Activated naive CD8-positive, alpha-beta T cell treated with anti-CD3 and anti-CD28 coated beads, Interleukin-2, amount 10 ng/mL, durations not matched to agents 7 days and 5 days (primary cell): ENCODE measurements at places on chromosomes 12 and 14. TPM values are rescaled to one million over a fixed set of nuclear protein-coding genes. Genes with fewer than 3 reads are reported as not detected.

GRCh38 chr12:27279826-27280225, 35.7 kb downstream of the STK38L start:
- no peak for DNase-seq

The SDSL gene
- total RNA-seq = 1.2 TPM

DNA sequence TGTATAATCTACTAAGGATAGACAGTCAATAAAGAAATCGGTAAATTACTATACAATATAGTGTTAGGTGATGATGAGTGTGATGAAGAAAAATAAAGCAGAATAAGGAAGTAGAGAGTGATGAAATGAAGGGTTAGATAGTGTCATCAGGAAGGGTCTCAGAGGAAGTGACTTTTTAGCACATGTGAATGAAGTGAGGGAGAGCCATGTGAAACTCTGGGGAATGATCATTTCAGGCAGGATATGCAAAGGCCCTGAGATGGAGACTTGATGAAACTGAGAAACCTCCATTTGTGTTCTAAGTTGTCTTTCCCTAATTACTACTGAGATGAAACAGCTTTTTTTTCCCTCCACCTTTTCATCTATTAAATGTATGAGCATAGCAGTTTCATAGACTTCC, 19.4 kb upstream of the GNPTAB start:
- DNase-seq = no peak

The IFNG gene
- total RNA-seq = 0.57 TPM

The ISM2 gene
- 0.64 TPM for total RNA-seq

DNA sequence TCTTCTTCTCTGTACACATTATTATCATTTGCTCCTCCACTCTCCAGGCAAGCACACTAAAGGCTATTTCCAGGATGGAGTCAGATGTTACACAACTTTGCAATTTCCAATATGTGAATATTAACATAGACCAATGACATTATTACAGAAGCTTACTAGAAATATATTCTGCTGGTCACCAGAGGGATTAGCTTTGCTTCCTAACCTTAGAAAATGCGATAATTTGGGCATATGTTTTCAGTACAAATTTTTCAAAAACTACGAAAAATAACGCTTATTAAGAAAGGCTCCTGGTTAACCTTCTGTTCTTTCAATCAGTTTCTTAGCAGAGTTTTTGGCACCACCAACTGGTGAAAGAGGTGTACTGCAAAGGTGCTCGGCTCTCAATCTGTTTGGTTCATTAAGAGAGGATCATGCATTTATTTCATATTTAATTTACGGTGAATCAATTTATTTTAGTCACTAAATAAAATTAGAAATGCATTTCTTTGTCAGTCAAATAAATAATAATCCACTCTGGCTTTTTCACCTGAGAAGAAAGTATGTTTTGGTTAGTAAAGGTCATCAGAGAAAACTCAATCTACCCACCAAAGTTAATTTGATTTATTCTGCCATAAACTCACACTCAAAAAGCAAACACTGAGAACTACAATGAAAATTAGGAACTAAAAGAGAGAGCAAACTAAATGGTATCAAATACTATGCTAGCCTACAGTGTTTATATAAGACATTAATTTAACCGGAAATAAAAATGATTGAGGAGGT, 39.2 kb downstream of the EFCAB11 start:
- peak; percentile 46 for DNase-seq

DNA sequence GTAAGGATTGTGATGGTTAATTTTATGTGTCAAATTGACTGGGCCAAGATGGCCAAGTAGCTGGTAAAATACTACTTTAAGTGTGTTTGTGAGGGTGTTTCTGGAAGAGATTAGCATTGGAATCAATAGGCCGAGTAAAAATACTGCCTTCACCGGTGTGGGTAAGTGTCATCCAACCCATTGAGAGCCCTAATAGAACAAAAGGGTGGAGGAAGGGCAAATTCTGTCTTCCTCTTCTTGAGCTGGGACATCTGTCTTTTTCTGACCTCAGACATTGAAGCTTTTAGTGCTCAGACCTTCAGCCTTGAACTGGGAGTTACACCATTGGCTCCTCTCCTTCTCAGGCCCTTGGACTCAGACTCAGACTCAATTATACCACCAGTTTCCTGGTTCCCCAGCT, 8.0 kb upstream of the ETV6 start:
- no peak for DNase-seq

DNA sequence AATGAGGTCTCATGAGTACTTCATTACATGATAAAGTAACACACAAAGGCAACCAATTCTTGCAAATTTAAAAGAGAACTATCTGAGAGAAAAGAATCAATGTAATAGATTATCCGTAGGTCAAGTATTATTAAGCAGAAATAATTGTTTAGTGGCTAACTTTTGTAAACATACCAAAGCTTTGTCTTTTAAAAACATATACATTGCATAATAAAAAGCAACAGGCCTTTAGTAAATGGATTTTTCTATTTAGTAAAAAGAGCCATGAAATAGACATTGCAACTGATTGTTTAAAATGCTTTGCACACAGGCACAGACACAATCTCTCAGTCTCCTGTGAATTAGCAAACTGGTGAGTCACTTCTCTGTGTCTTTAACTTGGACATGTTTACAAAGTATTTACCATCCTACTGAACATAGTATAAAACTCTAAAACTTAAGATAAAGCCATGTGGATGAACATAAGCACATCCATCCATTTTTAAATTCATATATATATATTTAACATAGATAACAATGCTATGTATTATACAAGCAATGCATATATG, 518.7 kb upstream of the MGAT4C start:
- DNase-seq = no peak

DNA sequence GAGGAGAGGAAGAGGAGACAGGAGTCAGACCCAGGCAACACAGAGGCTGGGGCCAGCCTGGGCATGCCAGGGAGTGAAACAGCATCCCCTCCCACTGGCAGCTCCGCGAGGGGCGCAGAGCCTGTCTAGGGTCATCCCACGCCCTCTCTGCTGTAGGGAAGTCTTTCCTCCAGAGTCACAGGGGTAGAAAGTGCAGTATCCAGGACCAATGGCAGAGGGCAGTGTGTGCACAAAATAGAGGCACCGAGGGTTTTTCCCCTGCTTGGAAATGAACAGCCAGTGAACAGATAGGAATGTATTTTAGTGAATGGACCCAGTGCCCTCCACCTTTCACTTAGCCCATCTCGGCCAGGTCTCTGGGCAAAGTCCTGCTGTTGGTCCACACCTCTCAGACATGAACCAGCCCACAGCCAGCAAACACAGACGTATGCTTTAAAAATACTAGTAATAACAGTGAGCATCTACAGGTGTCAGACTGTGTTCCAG, 9.4 kb upstream of the KRT74 start:
- peak; percentile 64 for DNase-seq

DNA sequence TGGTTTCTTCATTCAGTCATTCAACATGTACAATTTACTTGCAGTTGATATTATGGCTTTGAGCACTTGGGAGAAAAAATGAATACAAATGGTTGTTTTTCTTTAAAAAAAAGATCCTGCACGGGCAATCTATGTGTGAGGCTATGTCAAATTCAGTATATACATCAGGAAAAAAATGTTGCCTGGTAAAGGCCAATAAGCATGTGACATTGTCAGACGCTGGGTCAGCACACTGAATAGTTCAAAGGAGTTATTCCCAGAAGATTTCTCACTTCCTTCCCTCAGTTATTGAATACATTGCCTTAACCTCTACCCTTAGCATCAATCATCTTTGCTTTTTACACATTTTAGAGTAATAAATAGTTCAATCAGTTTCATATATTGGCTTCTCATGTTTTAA, 319.2 kb downstream of the NUAK1 start:
- no peak for DNase-seq

The TNFAIP2 gene
- 3.0 TPM for total RNA-seq

GRCh38 chr12:94264736-94265485, 116.5 kb downstream of the PLXNC1 start:
- no peak for DNase-seq

DNA sequence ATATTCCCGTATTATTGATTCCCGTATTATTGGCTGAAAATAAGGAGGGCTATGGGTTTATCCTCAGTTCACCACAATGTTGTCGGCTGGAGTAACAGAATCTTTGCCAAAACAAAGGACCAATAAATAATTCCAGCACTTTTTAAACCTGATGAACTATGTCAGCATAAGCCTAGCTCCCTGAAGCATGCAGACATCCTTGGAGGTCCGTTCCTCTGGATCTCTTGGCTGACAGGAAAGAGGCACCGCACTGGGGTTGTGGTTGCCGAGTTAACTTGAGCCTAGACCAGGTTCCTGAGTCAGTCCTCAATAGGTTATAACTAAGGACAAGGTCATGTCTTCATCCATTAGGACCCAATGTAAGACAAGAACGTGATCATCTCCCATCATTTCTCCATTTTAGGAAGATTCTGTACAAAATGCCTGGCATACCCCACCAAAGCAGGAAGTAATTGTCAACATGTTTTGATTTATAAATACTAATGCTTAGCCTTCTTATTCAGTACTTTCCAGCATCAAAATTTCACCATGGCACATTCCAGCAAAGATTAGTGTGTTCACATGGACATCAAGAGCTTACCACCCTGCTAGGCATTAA, 36.6 kb downstream of the NID2 start:
- DNase-seq = no peak

DNA sequence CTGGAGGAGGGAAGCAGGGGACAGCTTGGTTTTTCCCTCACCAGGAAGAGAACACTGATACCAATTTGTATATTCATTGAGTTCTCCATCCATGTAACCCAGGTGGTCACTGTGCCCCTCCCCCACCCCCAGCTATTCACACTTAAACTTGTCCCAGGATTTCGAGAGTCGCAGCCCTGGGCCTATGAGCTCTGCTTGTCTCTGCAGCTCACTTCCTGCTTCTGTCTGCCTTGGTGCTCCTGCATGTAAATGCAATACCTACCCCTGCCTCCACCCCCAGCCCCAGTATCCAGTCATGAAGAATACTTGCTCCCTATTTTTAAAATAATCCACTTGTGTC, 452.2 kb downstream of the BCL11B start:
- DNase-seq = no peak

- no peak for DNase-seq
Observed at GRCh38 chr12:116325336-116325664, 47.8 kb upstream of the MED13L start.

The COA8 gene
- total RNA-seq = 26.7 TPM

The GDF3 gene
- not detected for total RNA-seq

The FAM181A gene
- not detected for total RNA-seq

DNA sequence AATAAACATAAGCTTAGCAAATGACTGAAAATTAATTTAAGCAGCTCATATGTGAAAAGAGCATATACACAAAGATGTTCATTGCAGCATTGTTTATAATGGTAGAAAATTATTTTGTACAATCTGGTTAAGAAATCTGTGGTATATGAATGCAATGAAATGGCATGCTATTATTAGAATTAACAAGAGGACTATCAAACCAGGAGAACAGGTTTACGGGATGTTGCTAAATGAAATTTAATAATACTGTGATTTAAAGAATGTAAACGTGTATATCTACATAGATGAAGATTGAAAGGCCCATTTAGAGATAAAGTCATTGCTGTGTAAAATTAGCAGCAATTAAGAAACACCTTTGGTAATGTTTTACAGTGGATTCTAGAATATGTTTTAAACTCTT, 70.5 kb downstream of the EID3 start:
- no peak for DNase-seq

- DNase-seq = no peak
Observed at GRCh38 chr14:19828314-19828713, 24.7 kb downstream of the OR4N2 start.

DNA sequence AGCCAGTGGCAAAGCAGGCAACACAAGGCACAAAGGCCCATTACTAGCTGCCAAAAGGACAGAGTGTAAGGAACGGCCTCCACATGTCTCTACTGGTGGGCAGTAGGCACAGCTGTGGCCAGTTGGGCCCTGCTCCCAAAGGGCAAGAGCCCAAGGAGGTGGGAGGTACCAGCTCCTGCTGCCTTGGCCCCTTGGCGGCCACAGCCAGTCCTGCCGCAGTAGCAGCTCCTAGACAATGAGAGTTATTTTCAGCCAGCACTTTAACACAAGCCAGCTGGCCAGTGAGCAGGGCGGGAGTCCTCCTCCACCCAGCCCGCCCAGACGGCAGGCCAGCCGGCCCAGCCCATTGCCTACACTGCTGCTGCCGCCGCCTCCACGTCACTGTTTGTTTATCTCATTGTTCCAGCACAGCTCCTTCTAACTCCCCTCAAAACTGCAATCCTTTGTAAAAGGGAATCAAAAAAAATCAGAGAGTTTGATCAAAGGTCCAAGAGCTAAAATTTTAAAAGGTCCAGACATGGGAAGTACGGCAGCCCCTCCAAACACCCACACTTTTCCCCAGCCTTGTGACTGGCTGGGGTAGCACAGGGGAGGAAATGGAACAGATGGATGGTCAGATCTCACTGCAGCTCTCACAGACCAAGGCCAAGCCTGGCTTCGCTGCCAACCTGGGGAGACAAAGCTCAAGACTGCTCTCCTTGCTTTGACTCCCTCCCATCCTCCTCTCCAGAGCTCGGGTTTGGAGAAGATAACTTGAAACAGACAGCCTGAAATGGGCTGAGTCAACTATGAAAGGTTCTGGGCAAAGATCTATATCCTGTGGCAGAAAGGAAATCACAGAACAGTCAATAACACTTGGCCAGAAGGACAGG, 33.5 kb downstream of the FMNL3 start:
- no peak for DNase-seq
